ENCODE measurements at places on chromosomes 2 and 18.
A peak's percentile ranks its signal among the peaks of the same experiment; 100 is the strongest.

DNA sequence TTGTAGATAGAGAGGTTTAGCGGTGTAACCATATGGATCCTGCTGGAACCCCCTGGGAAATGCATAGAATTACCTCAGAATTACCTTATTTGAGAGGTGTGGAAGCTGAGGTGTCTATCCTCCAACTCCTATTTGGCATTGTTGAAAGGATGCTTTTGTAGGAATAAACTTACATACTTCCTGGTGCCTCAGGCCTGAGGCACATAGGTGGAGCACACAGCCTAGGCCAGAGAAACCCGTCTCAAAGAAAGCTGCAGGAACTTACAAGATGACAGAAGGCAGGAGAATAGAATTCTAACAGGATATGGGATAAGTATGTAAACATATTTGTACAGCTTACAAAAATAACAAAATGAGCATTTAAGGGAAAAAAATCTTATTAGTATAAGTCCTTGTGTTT is 1507.2 kb upstream of the ZEB2 start:
- DNase-seq, result no peak

DNA sequence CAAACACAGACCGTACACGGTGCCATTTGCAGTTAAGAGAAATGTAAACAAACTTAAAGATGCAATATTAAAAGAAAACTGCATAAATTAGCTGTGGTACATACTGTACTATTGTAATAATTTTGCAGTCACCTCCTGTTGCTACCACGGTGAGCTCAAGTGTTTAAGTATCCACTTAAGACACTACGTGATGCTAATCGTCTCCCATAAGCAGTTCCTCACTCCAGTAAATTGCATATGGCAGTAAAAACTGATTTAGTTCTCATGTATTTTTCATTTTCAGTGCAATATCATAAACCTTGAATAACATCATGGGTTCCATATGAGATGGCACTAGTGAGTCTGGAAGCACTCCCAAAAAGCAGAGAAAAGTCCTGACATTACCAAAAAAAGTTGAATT is 14.4 kb downstream of the CLEC4F start:
- no peak for DNase-seq

DNA sequence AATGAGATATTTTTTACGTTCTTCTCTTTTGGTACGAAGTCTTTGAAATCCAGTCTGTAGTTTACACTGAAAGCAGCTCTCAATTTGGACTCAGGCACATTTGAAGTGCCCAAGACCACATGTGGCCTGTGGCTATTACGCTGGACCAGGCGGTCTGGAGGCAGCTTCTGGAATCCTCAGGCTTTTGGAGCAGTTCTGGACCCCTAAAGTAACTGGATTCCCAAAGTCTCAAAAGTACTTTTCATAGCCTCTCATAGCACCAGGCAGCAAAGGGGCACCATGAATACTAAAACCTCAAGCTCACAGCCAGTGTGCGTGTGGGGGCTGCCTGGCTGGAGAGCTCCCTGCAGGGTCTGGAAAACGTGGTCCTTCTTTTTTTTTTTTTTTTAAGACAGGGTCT is 119.0 kb downstream of the SMAD7 start:
- no peak for DNase-seq

- DNase-seq, result no peak
These were observed 64.4 kb upstream of the PGAP1 start for GRCh38 chr2:196990788-196991461.

GRCh38 chr2:134127496-134127895 is 126.4 kb upstream of the MGAT5 start:
- no peak for DNase-seq

- DNase-seq, result no peak
These were observed 29.2 kb downstream of the COBLL1 start for GRCh38 chr2:164812378-164812777.

DNA sequence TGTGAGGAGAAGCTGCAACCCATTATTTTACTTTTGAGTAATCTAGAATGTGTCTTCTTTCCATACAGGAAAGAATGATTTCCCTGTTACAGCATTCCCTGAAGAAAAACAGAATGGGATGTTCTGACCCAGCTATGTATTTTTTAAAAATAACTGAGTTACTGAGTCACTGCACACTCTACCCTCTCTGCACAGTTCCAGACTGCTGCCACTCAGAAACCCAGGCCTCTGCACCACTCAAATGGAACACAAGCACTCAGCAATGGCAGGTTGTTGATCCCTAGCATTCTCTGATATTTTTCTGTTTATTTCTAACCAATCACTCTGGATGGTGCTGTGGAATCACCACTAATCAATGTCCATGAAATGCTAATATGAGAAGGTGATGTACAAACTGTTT is 1300.0 kb upstream of the FAM98A start:
- DNase-seq, result no peak

- DNase-seq, result no peak
These were observed 14.0 kb downstream of the REEP1 start for GRCh38 chr2:86323273-86324021.

DNA sequence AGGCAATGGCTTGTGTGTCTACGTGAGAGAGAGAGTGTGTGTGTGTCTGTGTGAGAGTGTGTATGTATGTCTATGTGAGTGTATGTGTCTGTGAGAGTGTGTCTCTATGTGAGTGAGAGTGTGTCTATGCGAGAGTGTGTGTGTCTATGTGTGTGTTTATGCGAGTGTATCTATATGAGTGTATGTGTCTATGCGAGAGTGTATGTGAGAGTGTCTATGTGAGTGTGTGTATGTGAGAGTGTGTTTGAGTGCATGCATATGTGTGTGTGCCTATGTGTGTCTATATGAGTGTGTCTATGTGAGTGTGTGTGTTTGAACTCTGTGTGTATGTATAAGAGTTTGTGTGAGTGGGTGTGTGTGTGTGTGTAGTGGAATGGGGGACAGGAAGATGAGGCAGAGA is 9.8 kb upstream of the GNLY start:
- no peak for DNase-seq

- DNase-seq, result no peak
These were observed 99.4 kb downstream of the WDSUB1 start for GRCh38 chr2:159187106-159187505.

GRCh38 chr18:78436110-78436509 is 543.5 kb upstream of the SALL3 start:
- no peak for DNase-seq

- no peak for DNase-seq
These were observed 481 bp downstream of the BCL11A start for GRCh38 chr2:60552851-60553494.

DNA sequence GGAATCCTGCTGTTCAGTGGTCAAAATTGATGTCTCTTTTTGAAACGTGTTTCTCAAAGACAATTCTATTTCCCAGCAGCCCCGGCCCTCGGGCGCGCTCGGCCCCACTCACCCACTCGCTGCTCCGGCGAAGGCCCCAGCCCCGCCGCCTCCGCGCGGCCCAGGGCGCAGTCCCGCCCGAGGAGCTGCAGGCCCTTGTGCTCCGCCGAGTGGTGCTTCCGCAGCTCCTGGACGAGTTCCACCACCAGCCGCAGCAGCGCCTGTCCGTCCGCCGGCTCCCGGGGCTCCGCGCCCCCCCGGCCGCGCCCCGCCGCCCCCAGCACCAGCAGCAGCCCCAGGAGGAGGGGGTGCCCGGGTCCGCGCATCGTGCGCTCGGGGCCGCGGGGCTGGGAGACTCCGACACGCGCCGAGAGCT is 413 bp downstream of the ALKAL2 start:
- peak; percentile 29 for DNase-seq

DNA sequence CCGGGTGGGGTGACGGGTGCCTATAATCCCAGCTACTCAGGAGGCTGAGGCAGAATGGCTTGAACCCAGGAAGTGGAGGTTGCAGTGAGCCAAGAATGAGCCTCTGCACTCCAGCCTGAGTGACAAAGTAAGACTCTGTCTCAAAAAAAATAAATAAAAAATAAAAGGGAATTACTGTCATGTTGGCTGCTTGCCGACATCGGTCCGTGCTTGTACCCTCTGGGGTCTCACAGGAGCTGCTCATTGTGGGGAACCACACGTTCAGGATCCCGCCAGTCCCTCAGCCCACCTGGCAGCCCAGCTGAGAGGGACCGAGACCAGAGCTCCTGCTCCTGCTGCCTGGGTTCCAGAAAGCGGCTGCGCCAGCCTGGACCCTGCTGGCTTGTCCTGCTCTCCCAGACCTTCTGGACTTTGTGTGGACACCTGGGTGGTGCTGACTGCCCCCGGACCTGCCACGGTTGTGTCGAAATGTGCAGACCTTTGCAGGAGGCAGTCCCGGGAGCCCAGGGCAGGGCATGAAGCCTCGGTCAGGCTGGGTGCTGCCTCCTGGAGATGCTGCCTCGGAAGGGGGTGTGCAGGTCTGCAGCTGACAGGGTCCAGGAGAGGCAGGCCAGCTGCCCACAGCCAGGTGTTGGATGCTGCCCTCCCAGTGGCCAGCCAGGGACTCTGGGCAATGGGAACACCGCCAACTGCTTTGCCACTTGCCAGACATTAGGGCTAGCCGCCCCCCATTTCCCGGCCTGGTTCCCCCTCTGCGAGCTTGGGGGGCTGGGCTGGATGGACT is 16.4 kb downstream of the KLF11 start:
- DNase-seq, result no peak

DNA sequence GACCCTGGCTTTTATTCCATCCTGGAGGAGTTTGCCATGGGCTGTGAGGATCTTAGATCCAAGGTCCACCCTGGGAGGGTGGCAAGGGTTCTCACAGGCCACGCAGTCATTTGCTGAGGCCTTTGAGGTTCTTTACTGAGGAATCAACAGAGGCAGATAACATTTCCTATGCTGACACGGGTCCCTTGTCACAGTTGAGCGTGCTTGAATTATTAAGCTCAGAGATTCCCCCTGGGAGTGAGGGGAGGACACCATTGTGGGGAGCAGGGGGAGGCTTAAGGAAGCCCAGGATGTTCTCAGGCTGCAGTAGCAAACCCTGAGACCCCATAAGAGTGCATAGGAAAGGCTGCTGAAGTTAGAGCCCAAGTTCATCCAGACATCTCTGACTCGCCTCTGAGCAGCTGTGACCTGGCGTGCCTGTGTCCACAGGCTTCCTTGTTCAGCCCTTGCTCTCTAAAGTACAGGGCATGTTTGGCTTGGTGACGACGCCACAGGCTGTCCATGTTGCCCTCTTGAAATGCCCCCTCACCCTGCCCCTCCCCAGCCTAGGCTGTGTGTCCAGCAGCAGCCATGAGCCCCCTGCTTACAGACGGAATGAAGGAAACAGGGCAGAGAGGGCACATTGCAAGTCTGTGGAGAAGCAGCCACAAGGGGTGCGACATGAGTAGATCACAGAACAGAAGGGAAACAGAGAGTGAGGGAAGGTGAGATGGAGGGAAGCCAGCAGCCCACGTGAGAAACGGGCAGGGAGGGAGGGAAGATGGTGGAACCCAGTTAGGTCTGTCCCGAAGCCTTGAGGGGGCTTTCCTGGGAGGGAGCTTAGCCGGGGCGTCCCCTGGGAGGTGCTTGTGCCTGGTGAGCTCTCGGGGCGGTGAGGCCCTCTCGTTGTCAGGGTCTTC is 34.0 kb downstream of the NAPG start:
- DNase-seq, result no peak

- DNase-seq, result no peak
These were observed 835.0 kb downstream of the NRXN1 start for GRCh38 chr2:50196775-50197480.

DNA sequence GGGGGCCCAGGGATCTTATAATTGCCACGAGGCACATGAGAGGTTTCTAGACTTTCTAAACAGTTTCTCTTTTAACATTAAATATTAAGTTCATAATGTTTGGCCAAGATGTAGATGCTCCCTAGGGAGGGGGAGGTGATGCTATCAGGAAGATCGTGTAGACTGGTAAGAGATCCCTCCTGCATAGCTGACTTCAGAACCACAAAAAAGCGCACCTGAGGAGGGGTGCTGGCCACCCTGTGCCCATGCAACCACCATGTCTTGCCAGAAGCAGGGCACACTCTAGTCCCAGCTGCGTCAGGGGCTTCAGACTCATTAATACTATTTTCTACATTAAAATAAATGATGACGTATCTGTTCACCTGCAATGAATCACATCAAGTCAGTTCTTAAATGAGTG is 103.4 kb upstream of the SLC35G4 start:
- no peak for DNase-seq

DNA sequence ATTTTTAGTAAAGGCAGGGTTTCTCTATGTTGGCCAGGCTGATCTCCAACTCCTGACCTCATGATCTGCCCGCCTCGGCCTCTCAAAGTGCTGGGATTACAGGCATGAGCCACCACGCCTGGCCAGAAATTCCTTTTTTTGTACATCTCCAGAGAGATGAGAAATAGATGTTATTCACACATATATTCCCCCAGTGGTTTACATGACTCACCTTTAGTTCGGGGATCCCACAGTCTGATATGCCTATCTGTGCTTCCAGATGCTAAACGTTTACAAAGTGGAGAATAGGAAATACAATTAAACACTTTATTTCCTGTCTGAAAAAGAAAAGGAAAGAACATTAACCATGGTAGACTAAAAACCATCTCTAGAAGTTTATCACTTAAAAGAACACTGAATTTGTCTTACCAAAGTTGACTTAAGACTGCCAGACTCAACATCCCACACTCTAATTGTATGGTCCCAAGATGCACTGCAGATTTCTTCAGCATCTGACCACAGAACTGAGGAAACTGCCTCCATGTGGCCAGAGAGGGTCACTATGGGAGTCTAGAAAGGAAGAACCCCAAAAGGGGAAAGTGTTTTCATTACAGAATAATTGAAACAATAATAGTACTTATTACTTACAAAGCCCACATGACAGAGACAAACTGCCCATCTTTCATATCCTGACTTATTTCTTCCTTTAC is 12.6 kb upstream of the ICA1L start:
- DNase-seq, result no peak

DNA sequence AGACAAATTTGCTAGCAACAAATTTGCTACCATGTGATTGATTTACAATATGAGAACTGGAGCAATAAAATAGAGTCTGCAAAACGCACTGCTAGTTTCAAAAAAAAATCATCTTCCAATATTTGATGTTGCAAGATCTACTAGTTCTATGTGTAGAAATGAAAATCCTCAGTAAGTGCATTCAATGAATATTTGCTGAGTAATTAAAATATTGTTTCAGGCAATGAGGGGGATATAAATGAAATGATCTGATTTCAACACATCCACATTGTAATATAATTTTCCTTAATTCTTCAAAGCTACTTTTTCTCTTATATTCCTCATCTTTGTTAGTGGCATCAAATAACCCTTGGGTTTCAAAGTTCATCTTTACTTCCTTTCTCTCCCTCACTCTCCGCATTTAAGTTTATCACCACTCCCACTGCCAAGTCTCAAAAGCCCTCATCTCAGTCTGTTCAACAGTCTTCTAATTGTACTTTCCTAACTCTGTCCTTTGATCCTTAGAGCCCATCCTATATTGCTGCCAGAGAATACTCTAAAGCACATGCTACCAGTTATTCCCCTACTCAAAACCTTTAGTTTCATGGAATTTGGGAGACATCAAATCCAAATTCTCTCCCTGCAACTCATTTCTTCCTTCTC is 6.2 kb downstream of the OSGEPL1 start:
- no peak for DNase-seq

DNA sequence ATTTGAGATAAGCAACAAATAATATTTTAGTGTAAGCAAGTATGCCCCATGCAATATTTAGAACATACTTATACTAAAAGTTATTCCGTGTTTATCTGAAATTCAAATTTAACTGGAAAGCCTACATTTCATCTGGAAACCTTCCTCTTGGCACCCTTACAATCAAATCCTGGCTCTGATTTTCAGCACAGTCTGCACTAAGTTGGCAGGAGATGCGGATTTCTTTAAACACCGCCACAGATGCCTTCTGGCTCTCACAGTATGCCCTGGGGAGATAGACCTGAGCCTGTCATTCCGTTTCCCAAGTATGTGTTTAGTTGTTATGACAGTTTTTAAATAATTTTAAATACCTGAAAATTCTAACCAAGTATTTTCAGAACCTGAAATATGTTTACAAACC is 7.3 kb upstream of the MLPH start:
- DNase-seq, result no peak
